Hypothalamus (tissue), 51 donors: ENCODE measurements at places on chromosomes 7 and 10.

GRCh38 chr7:1459920-1460820 lies 900 bp upstream of the MICALL2 start:
- DNase-seq, result no peak

DNA sequence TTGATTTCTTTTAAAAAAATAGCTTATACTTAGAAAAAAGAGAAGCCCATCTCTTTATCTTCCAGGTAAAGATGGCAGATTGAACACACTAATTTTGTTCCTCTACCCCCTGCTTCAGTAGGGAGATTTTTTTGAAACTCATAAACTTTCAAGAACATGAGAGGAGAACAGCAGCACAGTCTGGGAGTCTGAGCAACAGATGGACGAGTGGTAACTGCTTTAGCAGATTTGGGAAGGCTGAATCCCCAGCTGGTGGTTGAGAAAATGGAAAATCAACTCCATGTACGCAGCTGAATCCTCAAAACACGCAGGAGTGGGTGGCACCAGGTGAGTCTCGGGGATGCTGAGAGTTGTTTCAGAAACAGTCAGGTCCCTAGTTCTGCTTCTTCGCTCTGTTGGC lies 114.6 kb upstream of the CTBP2 start:
- no peak for DNase-seq

DNA sequence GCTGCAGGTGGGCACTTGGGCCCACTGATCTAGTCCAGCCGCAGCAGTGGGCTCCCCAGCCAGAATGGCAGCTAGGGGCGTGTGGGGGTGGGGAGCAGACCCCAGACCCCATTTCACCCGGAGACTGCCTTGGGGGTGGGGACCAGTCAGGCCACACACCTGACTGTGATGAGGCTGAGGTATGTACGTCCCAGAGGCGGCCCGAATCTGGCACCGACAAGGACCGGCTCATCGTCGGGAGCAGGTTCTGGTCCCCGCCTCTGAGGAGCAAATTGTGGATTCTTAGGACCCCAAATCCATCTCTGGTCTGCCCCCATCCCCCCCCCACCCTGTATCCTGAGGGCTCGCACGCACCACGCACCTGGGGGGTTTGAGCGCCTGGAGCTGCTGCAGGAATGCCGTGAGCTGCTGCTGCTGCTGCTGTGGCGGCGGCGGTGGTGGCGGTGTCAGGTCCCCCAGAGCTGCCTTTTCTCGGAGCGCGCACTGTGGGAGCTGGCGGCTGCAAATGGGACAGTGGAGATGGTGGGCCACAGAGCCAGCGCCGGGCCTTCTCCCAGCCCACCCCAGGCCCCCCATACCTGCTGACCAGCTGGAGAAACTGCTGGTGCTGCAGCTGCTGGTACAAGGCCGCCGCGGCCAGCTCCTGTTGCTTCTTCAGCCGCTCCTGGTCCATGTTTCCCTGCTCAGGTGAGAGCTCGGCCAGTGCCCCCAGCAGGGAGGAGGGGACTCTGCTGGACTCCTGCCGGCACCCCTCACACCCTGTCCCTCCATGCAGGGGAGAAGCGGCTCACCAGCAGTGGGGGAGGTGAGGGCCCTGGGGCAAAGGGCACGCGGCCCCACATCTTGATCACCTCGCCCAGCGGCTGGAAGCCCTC lies 10.2 kb downstream of the GIGYF1 start:
- no peak for DNase-seq

DNA sequence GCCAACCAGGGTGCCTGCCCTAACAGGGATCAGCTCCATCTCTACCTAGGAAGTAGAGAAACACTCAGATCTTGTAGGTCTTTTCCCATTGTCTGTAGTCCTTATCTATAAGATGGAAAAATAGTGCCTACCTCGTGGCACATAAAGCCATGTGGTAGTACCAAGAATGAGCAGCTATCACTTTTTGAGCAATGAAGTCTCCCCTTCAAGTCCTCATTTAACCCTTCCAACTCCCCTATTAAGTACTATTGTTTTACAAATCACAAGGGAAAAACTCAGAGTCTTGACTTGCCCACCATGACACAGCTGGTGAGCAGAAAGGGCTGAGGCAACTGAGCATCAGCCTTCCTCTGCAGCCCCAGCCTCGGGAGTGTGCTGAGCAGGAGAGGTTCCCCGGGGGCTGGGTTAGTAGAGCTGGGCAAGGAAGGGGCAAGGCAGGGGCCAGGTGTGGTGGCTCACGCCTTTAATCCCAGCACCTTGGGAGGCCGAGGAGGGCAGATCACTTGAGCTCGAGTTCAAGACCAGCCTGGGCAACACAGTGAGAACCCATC lies 3.3 kb downstream of the FRAT2 start:
- DNase-seq, result no peak

- DNase-seq, result no peak
Observed at GRCh38 chr10:28850784-28851183, 173.5 kb downstream of the BAMBI start.

DNA sequence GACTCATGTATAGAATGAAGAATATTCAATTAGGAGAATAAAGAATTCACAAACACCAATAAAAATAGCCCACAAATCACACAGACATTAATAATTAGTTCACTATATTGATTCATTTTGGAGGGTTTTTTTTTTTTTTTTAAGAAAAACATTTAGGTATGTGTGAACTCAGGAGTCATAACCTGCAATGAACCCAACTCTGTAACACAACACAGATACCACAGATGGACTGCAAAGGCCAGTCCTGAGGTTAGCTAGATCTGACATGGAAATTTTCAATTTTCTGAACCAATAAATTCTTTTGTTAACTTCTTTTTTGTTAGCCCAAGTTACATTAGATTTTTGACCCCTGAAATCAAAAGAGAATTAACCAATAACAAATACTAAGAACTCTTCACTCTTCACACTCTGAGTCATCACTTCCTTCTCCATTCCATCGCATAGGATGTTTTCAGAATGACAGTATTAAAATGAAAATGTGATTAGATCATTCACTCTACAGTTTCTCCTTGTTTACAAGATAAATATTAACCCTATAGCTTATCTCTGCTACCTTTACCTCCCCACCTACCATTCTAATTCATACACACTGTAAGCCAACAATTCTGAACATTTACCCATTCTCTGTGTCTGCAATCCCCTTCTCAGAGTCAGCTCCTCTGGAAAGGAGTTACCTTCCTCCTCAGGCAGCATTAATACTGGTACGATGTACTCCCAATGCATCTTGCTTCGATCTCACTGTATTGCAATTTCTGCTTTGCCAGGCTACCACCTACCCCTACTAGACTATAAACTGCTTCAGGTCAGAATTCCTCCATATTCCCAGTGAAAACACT lies 141.5 kb downstream of the LRRN3 start:
- DNase-seq, result no peak

GRCh38 chr10:35136263-35136815 lies 9.7 kb downstream of the CREM start:
- DNase-seq, result no peak

DNA sequence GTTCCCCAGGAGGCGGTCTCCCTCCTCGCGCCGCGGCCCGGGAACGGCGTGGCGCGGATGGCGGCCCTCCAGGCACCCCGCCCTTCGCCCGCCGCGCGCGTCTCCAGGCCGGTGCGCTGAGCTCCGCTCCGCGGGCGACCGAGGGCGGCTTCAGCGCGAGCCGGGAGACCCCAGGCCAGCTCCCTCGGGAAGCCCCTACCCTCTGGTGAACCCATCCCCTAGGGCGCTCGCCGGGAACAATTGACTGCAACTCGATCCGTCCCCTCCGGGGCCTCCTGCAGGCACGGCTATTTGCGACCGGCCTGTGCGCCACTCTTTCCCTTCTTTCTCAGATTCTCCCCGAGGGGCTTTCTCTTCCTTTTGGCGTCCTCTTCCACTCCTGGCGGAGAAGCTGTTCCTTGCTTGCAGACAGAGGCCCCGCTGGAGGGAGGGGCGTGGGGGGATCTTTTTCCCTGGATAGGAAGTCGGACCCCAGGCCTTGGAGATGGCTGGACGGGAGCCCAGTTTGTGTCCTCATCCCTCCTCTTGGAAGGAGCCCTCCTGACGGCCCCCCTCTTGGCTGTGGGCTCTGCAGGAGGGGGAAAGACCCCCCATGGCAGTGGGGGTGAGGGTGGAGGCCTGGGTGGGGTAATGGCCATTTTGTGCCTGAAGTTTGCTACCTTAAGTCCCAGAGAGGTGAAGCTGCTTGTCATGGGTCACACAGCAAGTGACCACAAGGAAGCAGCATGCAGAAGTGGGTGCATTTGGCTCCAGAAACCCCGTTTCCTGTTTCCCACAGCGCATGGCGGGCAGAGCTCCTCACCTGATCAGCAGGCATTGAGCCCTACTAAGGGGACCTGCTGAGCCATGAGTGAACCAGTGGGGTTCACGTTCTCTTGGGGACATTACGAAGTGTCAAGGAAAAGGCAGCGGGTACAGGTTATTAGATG lies 171.2 kb upstream of the TNRC18 start:
- no peak for DNase-seq

- no peak for DNase-seq
Observed at GRCh38 chr10:15141136-15142054, 27.1 kb downstream of the NMT2 start.

DNA sequence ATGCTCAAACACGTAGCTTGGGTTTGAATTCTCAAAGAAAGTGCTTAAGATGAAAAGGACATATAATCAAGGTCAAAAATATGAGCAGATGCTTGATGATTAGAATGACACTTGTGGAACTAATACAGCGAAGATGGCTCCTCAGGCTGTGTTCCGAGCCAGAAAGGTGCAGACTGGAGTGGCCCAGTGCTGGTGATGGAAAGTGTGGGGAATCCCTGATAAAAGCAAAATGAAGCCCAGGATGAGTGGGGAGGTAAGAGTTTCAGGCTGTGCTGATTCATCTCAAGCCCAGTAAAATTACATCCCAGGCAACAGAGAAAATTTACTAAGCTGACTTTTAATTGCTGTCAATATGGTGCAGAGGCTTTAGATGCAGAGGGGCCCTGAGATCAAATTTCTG lies 77.8 kb upstream of the IKZF1 start:
- no peak for DNase-seq

DNA sequence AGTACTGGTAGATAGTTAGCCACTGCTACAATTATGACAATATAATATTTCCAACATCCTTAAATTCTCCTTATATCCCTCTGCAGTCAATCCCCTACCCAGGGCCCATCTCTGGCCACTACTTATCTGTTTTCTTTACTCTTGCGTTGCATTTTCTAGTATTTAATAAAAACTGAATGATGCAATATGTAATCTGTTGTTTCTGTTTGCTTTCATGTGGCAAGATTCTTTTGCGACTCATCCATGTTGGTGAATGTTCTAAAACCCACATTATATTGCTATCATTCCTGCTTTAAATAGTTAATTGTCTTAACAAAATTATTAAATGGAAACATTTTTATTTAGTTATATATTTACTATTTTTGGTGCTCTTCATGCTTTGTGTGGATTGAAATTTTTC lies 338.5 kb downstream of the MDFIC start:
- DNase-seq, result no peak

GRCh38 chr7:51289623-51290303 lies 26.8 kb downstream of the COBL start:
- no peak for DNase-seq

DNA sequence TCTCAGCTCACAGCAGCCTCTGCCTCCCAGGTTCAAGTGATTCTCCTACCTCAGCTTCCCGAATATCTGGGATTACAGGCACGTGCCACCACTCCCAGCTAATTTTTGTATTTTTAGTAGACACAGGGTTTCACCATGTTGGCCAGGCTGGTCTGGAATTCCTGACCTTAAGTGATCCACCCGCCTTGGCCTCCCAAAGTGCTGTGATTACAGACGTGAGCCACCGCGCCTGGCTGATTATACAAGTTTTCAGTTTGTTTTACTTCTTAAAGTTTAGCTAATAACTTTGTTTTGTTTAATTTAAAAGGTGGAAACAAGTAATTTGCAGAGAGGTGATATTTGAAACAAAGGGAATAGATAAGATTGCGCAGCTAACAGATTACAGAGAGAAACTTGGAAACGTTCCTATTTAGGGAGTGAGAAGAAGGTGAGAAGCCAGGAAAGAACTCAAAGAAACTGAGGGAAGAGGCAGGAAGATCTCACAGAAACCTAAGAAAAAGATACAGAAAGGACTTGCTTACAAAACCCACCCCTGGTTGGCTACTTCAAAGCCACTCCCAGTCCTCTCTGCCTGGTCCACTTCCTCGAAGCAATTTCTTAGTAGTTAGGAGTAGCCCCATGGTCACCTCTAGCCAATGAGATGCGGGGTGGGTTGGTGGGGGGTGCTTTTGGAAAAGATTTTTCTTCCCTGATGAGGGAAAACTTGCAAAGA lies 15.0 kb upstream of the PDLIM1 start:
- no peak for DNase-seq

- no peak for DNase-seq
Observed at GRCh38 chr10:29452546-29452945, 163.7 kb downstream of the LYZL1 start.

DNA sequence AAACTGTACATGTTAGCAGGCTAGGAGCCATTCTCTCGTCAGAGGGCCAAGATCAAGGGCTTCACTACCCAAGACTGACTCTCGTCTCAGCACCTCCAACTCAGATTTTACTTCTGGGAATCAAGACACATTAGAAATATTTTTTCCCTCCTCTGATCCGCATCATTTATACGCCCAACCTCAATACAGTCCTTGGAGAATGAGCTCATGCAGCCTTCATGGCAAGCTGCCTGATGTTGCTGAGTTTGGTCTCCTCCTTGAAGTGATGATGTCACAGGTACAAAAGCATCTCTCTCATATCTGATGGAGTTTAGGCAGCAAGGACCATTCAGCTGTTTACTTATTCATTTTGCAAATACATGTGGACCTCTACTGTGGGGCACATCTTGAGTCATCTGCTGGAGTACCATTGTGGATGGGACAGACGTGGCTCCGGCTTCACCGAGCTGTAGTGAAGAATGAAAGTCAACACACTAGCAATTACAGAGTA lies 114.0 kb downstream of the BMPER start:
- no peak for DNase-seq

DNA sequence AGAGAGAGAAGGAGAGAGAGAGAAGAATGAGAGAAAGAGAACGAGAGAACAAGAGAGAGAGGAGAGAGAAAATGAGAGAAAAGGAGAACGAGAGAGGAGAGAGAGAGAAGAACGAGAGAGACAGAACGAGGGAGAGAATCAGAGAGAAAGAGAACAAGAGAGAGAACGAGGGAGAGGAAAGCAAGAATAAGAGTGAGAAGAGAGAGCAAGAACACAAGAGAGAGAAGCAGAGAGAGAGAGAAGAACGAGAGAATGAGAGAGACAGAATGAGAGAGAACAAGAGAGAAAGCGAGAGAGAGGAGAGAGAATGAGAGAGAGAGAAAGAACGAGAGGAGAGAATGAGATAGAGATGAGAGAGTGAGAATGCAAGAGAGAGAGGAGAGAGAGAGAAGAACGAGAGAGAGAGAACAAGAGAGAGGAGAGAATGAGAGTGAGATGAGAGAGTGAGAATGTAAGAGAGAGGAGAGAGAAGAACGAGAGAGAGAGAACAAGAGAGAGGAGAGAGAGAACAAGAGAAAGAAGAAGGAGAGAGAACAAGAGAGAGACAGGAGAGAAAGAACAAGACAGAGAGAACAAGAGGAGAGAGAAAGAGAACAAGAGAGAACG lies 68.2 kb downstream of the ASB13 start:
- no peak for DNase-seq

DNA sequence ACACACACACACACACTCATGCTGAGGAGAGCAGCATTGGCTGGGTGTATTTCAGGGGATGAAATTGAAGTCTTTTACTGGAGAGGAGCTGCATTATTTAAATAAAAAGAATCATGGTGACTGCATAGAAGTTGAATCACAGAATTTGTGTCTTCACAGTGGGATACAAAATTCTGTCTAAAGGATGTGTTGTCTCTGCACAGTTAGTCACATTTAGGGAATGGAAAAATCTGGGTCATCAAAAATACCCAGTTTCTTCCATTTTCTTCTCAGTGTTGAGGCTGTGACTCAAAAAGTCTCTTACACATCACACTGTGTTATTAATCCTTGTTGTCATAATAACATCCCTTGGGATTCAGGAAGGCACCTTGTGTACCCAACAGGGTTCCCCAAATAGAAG lies 10.9 kb downstream of the PAPSS2 start:
- DNase-seq, result no peak
